Endothelial cell (in vitro differentiated cells): ENCODE measurements at places on chromosomes 7 and 10.

DNA sequence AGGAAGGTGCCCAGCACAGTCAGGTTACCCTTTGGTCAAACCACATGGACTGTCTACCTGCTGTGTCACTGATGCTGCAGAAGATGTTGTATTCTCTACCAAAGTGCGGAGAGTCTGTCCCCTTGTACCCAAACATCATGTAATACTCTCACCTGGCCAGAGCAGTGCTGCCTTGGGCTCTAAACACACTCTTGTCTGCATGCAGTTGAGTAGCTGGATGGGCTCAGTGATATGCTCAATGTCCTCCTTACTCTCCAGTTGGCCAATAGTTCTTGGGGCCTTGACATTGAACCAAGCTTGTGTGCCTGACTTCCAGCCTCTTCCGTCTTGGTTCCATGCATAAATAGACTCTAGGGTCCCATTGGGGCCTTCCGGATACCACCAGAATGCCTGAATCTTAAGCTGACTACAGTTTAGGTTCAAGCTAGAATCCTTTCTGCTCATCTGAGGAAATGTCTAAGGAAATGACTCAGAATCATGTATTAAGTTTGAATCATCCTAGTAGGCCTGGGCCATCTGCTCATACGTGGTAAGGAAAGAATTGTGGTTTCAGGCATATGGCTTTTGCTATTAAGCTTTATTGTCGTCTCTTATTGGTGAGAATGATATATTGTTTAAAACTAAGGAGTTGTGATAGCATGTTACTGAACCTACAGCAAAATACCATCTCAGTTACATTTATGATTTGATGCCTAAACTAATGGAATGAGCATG lies 118.0 kb downstream of the OTUD1 start:
- no peaks in the 10 kb centered on the region for H3K27me3 ChIP-seq
- H3K36me3 ChIP-seq = no peaks in the 10 kb centered on the region
- no peak for DNase-seq
- H3K4me3 ChIP-seq = no peak overlapping the region

DNA sequence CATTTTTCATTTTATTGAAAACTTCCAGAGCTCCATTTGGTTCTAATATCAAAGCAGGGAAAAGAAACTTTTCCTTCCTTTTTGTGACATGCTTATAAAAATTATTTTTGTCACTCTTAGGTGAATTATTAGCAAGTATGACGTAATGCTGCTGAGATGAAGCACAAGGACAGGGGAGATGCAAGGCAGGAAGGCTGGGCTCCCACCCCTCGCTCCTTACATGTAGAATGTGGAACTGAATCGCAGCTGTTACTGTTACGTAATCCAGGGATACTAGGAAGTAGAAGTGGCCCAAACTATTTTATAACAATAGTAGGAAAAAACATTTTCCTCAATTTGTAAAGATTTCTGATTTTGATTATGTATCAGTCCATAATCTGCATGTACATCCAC lies 17.1 kb upstream of the GTPBP4 start:
- H3K36me3 ChIP-seq = no peaks in the 10 kb centered on the region
- peaks cover 11% of the 10 kb centered on the region for H3K4me1 ChIP-seq
- peaks cover 2% of the 10 kb centered on the region for H3K27me3 ChIP-seq

DNA sequence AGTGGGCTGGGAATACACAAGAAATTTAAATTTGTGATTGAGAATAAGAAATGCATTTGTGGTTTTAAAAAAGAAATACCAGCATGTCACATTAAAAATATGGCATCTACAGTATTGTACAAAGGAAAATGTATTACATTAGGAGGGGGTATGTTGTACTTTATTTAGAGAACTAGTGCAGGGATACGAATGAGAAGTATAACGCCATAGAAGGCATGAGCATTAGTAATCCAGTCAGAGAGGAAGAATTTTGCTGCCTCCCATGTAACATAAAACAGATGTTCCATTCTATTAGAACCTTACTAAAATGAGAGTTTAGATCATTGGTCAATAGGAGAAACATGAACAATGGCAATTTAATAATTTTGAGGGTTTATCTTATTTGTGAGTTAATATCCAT lies 182.2 kb downstream of the ADK start:
- no peak for DNase-seq
- no peaks in the 10 kb centered on the region for H3K27me3 ChIP-seq
- H3K4me3 ChIP-seq = no peak overlapping the region

- no peak overlapping the region for H3K4me3 ChIP-seq
- no peaks in the 10 kb centered on the region for H3K4me1 ChIP-seq
- no peak for DNase-seq
- peaks cover 1% of the 10 kb centered on the region for H3K27me3 ChIP-seq
These were observed 449.0 kb upstream of the IGFBP3 start for GRCh38 chr7:46369933-46370654.
